Right cardiac atrium (tissue), 5 donors: ENCODE measurements at places on chromosomes 2 and 18. TPM values are rescaled to one million over a fixed set of nuclear protein-coding genes. Genes with fewer than 3 reads are reported as not detected.

OR6B2 gene
- total RNA-seq = not detected

KIAA2012 gene
- not detected for total RNA-seq

BMP10 gene
- total RNA-seq = 6,380 TPM

RAX gene
- total RNA-seq = not detected

TXNDC2 gene
- not detected for total RNA-seq
